ENCODE measurements at places on chromosomes 5 and 9. TPM values are rescaled to one million over a fixed set of nuclear protein-coding genes. Genes with fewer than 3 reads are reported as not detected.

C6 gene
- total RNA-seq, result not detected

SAXO1 gene
- total RNA-seq, result not detected

C1QTNF3 gene
- total RNA-seq, result 0.46 TPM

SPATA31D4 gene
- total RNA-seq, result not detected

CEL gene
- total RNA-seq, result not detected

SNX30 gene
- 59.2 TPM for total RNA-seq

PROP1 gene
- not detected for total RNA-seq

FBXL17 gene
- total RNA-seq, result 13.4 TPM

KCNV2 gene
- not detected for total RNA-seq

ST8SIA4 gene
- total RNA-seq, result 0.73 TPM

All from melanocyte of skin (primary cell).